ENCODE measurements at places on chromosomes 11 and 22.
A peak's percentile ranks its signal among the peaks of the same experiment; 100 is the strongest.

DNA sequence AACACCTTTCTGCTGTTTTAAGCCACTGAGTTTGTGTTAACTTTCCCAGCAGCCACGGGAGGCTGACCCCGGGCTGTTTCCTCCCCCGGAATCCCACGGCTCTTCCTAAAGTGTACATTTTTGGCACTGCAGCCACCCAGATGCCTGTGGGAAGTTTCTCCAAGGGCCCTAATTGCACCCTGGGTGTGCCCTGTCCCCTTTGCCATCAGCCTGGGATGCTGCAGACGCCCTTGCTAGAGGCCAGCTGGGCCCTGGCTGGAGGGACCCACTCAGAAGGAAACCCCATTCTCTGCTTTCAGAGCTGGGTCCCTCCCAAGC, 883.3 kb downstream of the BRD1 start:
- DNase-seq = no peak

DNA sequence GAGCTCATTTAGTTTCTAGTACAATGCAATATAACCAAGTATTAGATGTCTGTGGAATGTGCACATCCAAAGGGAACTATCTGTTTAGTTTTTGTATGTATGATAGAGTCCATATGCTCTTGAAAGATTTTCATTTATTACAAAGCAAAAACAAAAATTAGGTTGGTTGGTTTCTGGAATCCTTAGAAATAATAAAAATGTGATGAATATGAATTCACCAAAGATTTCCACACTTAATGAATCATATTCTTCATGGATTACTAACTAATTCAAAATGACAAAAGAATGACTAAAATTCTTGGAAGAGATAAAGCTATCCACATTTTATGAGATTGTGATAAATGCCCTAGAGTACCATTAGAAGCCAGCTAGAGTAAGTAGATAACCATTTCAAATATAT, 261.1 kb downstream of the SBF2 start:
- no peak for DNase-seq

DNA sequence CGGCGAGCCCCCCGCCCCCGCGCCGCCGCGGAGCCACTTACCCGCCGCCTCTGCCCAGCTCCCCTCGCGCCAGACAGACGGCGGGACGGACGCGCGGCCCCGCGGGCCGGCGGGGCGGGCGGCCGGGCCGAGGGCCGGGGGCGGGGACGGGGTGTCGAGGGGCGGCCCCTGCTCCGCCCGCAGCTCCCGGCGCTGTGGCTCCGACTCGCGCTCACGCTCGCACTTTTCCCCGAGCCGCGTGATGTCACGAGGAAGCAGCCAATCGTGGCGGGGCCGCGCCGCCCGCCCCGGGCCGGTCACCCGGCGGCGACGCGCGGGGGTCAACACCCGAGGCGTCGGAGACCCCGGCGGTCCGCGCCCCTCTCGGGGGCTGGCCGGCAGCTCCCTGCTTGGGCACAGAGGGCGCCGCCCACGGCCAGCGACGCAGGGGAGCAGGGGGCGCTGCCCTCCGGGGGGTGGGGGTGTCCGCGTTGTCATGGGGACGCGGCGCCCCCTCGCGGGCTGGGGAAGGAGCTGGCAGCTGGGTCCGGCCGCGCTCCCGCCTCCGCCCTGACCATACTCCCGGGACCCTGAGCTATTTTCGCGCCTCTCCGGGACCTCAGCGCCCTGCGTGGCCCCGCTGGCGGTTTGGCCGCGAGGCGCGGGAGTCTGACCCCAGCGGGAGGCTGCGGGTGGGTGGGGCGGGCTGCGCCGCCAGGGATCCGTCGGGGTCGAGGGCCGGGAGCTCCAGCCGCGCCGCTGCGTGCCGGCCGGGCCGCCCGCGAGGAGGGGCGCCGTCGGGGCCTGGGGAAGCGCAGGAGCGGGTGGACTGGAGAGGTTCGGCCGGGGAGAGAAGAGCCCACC, at the start of gene CHRM4:
TSS of gene CHRM4 (minus strand) at position 199 of the 843 bp plus-strand sequence. CDS start 5,219 bp downstream, outside the sequence.
- peak; percentile 48 for DNase-seq

GRCh38 chr22:35376728-35377472, 4.0 kb upstream of the HMOX1 start:
- DNase-seq = peak; percentile 85

GRCh38 chr11:117300283-117300663, 9.1 kb downstream of the BACE1-AS start:
- no peak for DNase-seq

- no peak for DNase-seq
These were observed 112.1 kb upstream of the FGF3 start for GRCh38 chr11:69931060-69931910.

- no peak for DNase-seq
These were observed 14.3 kb upstream of the CAPN5 start for GRCh38 chr11:77052518-77052917.

GRCh38 chr11:120224972-120225909, 14.4 kb downstream of the OAF start:
- DNase-seq = no peak

GRCh38 chr22:17915676-17916075, 108.7 kb downstream of the MICAL3 start:
- DNase-seq = no peak

GRCh38 chr11:119306373-119306890, 10.5 kb downstream of the MCAM start:
- DNase-seq = no peak

DNA sequence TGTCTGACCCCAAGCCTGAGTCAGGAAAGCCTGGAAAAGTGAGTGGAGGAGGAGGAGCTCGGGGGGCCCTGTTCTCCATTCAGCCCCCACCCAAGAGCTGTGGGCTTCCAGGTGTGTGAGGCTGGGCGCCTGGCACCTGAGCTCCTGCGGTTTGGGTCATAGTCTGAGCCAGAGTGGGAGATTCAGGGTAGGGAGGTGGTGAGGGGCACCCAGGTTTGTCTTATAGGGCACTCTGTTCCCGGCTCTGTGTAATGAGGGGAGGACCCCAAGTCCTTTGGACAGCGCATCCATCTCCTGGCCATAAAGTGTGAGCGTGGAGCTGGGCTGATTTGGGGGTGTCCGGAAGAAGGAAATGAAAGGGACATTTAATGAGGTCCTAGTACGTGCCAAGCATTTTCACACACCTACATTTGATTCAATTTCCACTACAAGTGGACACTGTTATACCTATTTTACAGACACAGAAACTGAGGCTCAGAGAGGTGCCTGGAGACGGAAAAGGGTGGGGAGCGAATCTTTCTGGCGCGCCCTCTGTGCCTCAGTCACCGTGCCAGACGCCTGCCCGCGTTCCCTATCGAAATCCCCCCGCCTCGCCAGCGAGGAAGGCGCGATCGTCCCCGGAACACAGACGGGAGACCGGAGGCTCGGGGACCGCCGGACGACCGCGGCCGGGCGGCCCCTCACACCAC, 1.2 kb downstream of the NPTXR start:
- no peak for DNase-seq

- DNase-seq = peak; percentile 98
These were observed at the start of gene SESN3 for GRCh38 chr11:95231127-95231880. Gene SESN3, minus strand, starts transcription at chr11:95231202. Its CDS starts 342 bp downstream, at chr11:95230860.

DNA sequence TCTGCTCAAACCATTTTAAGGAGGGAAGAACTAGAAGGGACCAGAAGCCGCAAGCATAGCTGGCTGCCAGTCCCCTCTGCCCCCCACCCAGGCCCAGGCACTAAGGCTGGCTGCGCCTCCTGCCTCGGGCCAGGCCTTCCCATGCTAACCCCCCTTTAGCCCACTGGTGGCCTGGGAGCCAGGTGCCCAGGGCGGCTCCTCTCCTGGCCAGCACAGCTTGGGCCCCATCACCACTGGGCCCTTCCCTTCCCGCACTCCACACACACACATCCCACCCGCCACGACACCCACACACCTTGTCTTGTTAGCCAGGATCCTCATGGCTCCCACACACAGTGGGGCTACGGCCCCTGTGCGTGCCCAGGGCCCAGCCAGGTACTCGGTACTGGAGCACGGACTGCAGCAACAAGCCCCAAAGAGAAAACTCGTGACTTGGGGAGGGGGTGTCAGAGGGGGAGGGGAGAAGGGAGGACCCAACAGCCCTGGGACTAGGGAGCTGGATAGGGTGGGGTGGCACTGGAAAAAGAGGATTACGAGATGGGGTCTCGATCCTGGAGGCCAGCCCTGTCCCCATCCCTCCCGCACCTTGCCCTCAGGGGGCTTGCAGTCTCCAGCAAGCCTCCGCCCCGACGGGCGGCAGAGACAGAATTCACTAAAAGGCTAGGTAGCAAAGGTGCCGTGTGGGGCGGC, 16.0 kb downstream of the BCL9L start:
- no peak for DNase-seq
